Stimulated activated CD8-positive, alpha-beta memory T cell treated with anti-CD3 and anti-CD28 coated beads, Interleukin-4, amount 100 ng/mL, for 24 hours (primary cell): ENCODE measurements at places on chromosomes 1 and 21.
A peak's percentile ranks its signal among the peaks of the same experiment; 100 is the strongest.

DNA sequence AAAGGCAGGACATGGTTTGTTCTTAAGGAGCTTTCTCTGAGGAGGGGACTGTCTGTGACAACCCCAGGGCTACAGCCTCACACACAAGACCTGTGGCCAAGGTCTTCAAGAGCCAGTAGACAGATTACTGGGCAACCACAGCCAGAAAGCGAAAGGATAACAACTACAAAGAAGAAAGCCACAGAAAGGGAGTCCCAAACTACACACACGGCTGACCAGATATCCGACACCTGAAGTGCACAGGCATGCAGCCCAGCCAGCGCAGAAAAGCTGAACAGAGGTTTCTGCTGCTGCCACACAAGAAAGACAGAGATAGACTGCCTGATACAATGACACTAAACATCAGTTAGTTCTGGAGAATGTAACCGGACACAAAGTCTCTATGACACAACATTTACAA lies 21.4 kb upstream of the NADK start:
- DNase-seq = no peak

GRCh38 chr1:29390491-29391361 lies 154.4 kb downstream of the PTPRU start:
- no peak for DNase-seq

DNA sequence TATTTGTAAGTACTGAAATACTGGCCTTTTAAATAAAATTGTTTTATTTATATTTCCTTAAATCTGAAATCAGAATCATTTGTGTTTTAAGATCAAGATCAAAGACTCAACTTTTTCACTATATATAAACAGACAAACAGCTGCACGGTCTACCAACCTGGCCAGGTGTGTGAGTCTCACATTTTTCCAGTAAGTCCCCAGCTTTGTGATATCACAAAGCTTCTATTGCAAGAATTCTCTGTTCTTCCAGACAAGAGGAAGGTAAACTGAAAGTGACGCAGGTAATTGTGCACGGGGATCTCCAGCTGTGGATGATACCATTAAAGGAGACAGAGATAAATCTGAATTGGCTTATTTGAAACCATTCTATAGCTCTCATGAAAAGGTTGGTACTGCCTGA lies 41.2 kb upstream of the CYP2J2 start:
- no peak for DNase-seq

DNA sequence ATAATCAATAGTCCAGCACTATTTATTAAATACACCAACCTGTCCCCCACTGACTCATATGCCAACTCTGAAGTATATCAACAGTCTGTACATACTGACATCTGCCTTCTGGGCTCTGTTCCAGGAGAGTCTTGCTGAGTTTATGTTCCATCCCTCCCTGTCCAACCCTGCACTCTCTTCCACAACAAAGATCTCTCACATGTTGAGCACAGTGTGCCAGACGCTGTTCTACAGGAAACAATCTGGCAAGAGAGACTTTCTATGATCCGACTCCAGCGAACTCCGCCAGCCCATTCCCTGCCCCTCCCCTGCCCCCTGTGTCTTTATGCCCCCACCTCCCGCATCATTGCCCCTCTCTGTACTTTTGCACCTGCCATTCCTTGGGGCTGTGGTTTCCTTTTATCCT lies 3.4 kb downstream of the LACTBL1 start:
- DNase-seq = no peak

GRCh38 chr1:101435831-101436511 lies 199.2 kb downstream of the S1PR1 start:
- DNase-seq = no peak

- no peak for DNase-seq
Measured at GRCh38 chr1:248890549-248891498, 15.2 kb upstream of the PGBD2 start.

DNA sequence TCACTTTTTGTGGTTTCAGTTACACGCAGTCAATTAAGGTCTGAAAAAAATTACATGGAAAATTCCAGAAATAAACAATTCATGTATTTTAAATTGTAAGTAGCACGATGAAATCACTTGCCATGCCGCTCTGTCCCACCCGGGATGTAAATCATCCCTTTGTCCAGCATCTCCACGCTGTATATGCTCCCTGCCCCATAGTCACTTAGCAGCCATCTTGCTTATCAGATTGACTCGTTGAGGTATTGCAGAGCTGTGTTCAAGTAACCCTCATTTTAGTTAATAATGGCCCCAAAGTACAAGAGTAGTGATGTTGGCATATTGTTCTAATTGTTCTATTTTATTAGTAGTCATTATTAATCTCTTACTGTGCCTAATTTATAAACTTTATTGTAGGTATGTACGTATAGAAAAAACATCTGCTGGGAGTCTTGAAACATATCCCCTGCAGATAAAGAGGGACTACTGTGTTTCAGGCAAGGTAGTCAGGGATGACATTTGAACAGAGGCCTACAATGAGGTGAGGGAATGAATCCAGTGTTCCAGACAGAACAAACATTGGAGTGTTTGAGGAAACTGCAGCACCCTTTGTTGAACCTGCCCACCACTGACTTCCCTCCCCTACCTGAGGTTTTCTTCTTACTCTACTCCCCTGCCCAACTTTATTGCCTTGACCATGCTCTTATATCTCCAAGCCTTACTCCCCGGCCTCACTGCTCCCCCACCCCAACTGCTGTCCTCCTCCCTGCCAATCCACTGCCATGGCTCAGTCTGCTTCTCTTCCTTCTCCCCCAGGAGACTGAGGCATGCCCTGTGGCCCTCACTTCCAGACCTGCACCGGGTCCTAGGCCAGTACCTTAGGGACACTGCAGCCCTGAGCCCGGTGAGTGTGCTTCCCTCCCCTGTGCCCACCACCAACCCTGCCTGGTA lies 7.1 kb upstream of the CDC20 start:
- no peak for DNase-seq

- DNase-seq = no peak
Measured at GRCh38 chr1:42043182-42043581, 110.0 kb upstream of the GUCA2B start.

GRCh38 chr1:76105372-76105771 lies 30.8 kb downstream of the ST6GALNAC3 start:
- DNase-seq = no peak

DNA sequence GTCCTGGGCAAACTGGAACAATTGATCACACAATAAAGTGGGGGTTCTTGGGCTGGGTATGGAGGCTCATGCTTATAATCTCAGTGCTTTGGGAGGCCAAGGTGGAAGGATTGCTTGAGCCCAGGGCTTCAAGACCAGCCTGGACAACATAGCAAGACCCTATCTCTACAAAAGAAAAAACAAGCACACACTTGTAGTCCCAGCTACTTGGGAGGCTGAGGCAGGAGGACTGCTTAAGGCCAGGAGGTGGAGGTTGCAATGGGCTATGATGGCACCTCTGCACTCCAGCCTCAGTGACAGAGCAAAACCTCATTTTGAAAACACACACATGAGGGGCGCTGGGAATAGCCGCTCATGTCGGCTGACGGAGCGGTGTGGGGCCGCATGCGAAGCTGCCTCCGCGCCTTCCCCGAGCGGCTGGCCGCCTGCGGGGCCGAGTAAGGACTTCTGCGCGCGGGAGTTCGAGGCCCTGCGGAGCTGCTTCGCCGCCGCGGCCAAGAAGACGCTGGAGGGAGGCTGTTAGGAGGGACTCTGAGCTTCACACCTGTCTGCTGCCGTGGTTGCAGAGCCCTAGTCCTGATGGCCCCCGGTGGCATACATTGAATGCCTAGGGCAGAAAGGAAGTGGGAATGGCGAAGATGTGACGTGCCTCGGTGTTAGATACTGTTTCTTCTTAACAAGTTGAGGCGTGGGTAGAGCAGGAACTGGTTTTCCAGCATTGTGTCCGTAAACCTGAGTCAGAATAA lies 59.5 kb downstream of the ACBD3 start:
- DNase-seq = no peak

DNA sequence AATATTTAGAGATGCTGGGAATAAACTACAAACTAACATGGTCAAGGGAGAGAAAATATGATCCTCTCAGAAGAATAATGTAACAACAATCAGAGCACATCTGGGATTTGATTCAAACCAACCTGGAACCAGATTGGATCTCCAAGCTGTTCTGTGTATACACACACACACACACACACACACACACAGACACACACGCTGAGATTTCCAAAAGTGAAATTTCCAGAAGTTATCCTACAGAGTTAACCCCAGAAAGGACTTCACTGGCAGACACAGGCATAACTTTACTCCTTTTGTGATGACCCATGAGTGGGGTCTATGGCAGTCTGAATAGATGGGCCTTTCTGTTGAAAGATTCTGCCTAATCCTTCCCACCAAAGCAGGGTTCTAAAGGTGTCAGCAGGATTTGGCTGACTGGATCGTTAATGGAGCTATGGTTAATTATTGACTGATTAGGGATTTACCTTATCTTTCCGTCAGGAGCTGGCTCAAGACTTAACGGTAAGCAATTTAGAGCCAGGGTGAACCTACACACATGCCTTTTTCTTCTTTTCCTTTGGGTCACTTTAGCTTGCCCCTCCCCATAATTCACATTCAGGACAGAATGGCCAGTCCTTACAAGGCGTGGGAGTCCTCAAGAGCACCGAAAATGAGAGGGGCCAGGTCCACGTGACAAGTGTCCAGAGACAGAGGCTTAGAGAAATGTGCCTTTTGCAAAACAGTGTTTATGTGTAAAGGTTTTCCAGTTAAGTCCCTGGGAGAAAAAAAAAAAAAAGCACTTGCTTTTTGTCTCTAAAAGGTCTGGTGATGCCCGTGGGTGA lies 10.9 kb upstream of the PROX1 start:
- no peak for DNase-seq

DNA sequence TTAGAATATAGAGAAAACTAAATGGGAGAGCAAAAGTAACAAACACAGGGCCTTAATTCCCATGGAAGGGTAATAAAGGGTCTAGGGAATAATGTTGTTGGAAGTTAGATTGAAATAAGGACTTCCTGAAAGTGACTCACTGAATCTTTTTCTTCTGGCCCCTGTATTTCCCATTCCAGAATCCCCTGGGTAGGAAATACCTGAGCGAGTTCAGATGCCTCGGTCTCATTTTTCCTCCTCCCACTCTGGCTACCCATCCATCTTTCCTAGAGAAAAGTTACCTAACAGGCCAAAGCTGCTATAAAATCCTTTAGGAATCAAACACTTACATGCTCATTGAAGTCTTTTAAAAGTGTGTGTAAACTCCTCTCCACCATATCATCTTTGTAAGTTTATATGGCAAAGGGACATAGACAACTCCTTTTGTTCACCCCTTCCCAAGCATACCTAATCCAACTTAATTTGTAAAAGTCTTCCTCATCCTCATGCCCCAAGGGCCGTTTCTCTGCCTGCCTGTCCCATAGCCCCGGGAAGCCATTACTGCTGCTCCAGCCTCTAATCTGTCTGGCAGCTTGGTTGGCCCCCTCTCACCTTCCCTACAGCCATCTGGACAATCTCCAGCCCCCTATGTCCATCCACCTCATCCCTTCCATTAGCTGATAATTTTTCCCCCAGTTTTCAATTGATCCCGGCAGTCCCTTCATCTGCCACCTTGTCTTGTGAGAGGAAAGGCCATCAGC lies 3.3 kb upstream of the MEF2D start:
- no peak for DNase-seq

GRCh38 chr21:33234635-33235520 lies 5.1 kb downstream of the IFNAR2 start:
- DNase-seq = no peak

DNA sequence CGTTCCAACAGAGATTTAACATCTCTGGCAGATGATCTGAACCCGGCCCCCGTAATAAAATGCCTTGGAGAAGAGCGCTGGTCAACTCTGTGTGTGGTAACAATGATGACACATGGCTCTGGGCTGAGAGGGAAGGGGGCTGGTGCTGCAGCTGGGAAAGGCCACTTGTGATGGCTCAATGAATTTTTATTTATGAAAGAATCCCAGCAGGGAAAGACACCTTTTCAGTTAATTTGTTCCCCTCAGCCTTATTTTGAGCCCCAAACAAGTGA lies 59.4 kb downstream of the SYT6 start:
- no peak for DNase-seq

GRCh38 chr1:20229171-20229570 lies 42.9 kb upstream of the PLA2G2C start:
- no peak for DNase-seq

DNA sequence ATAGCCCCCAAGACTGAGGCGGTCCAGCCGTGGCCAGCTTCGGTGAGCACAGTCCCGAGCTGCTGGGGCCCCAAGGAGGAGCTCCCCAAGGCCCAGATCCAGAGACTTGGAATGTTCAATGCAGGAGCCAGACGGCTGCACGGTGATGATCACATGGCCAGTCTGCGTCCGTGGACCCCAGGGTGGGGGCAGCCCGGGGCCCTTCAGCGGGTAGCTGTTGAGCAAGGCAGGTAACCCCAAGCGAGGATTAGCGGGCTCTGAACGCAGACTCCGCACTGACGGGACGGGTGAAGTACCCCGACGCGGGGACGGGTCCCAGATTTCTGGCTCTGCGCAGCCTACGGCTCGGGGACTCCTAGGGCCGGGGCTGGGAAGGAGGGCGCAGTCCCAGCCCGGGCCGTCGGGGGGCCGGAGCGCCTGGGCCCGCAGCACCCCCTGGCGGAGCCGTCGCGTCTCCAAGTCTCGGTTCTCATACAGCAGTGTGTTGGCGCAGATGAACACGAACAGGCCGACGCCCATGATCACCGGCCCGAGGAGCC lies 2.7 kb downstream of the TMEM200B start:
- DNase-seq = peak; percentile 49

DNA sequence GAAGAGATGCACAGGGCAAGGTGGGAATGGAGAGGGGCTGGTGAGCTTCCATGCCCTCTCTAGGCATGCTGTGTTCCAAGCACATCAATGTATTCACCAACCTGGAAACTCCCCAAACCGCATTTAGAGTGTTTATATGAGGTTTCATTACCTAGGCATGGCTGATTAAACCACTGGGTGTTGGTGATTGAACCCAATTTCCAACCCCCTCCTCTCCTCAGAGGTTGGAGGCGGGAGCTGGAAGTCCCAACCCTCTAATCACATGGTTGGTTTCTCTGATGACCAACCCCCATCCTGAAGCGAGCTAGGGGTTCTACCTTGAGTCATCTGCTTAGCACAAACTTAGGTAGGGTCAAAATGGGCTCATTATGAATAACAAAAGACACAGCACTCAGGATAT lies 3.0 kb upstream of the PPIE start:
- DNase-seq = no peak

- DNase-seq = no peak
Measured at GRCh38 chr1:229717786-229718576, 91.9 kb downstream of the URB2 start.

- DNase-seq = peak; percentile 26
Measured at GRCh38 chr1:101112051-101112780, 86.6 kb upstream of the DPH5 start.

DNA sequence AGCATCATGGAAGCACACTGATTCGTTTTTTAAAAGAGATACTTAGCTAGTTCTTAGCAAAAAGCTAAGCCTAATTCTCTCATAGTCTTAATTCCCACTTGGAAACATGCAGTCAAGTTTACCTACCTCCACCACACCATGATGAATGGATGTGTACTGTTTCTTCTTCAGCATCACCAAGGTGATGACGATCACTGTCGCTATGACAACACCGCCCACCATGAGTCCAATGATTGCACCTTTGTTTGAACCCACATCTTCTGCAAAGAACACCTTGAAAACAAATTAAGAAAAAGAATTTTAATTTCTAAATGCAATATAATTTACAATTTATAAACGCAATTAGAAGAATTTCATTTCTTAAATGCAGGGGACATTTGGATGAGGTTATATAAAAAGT lies 156.8 kb downstream of the GABPA start:
- no peak for DNase-seq

- DNase-seq = no peak
Measured at GRCh38 chr1:147673406-147673805, 3.1 kb upstream of the ACP6 start.

- no peak for DNase-seq
Measured at GRCh38 chr1:155322571-155322952, 1.9 kb downstream of the RUSC1 start.
